ENCODE measurements at places on chromosomes 3 and 15. TPM values are rescaled to one million over a fixed set of nuclear protein-coding genes. Genes with fewer than 3 reads are reported as not detected.

DNA sequence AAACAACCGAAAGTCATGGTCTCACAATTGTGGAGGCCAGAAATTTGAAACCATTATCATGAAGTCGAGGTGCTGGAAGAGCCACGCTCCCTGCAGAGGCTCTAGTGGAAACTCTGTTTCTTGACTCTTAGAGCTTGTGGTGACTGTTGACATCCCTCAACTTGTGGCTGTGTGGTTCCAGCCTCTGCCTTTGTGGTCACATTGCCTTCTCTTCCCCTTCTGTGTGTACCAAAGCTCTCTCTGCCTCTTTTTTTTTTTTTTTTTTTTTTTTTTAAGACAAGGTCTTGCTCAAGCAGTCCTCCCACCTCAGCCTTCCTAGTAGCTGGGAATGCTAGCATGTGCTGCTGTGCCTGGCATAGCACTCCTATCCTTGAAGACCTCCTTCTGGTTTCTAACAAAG, 48.7 kb upstream of the CRTC3 start:
- DNase-seq: no peak

DNA sequence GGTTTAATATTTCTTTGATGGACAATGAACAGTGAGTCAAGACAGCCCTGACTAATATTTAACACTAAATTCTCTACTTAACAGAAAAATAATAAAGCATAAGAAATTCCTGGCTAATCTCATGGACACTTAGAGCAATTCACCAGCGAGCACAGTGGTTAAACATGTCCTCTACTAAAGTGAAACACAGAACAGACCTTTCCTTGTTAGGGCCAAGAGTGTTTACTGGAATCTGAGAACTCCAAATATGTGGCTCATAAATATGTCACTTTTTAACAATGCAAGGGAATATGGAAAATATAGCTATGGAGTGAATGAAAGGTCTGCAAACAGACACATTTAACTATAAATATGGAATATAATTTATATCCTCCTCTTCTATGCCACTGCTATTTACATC, 18.6 kb upstream of the IGSF10 start:
- DNase-seq: no peak

GRCh38 chr3:54691289-54691771, 236.5 kb downstream of the LRTM1 start:
- no peak for DNase-seq

- no peak for DNase-seq
Observed at GRCh38 chr15:41462084-41462795, 31.4 kb upstream of the ITPKA start.

DNA sequence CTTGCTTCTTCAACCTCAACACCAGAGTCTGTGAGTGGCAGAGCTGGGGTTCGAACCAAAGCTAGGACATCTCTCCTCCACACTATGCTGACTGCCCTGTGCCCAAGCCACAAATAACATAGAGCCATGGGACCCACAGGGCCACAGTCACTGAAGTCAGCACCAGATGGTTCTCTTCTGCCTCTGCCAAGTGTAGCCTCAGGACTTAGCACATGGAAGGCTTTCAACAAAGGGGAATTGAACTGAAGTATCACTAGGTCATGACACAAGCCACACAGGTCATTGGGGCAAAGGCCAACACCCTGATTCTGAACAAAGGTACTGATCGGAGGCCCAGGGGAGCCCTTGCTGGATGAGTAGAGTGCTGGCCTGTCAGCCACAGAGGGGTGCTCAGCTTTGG, 83.6 kb downstream of the BDH1 start:
- no peak for DNase-seq

GRCh38 chr3:157071744-157072525, 88.0 kb downstream of the CCNL1 start:
- no peak for DNase-seq

- DNase-seq: no peak
Observed at GRCh38 chr3:144341471-144341870, 369.8 kb downstream of the DIPK2A start.

- no peak for DNase-seq
Observed at GRCh38 chr3:146894406-146894805, 289.3 kb upstream of the PLSCR5 start.

- DNase-seq: no peak
Observed at GRCh38 chr15:101646672-101647071, 5.5 kb downstream of the TM2D3 start.

GRCh38 chr15:56820333-56820732, 87.0 kb upstream of the ZNF280D start:
- no peak for DNase-seq

DNA sequence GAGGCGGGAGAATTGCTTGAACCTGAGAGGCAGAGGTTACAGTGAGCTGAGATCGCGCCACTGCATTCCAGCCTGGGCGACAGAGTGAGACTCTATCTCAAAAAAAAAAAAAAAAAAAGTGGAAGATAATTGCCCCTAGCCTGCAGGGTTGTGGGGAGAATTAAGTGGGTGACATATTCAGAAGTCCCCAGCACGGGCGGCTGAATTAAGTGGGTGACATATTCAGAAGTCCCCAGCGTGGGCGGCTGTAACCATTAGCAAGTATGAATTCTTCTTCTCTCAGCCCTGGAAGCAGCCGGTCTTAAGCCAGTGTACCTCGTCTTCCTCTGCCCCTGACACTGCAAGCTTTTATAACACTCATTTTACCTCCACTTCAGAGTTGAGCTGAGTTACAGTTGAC, 44.7 kb downstream of the FBLN2 start:
- no peak for DNase-seq

- no peak for DNase-seq
Observed at GRCh38 chr3:86938416-86939105, 52.4 kb downstream of the VGLL3 start.

- no peak for DNase-seq
Observed at GRCh38 chr3:52361898-52362297, 45.8 kb downstream of the DNAH1 start.

The EFCAB12 gene
- 6.2 TPM for total RNA-seq

The SMCO1 gene
- total RNA-seq: not detected

The FOXB1 gene
- not detected for total RNA-seq

The PCLAF gene
- total RNA-seq: 5.5 TPM

The STRA6 gene
- total RNA-seq: 0.77 TPM

The KLHL40 gene
- total RNA-seq: 2.9 TPM

The ISLR gene
- 36.5 TPM for total RNA-seq

The KCNMB3 gene
- total RNA-seq: 2.0 TPM

The GAP43 gene
- 0.74 TPM for total RNA-seq

The RBP2 gene
- not detected for total RNA-seq

The IL12A gene
- total RNA-seq: 1.3 TPM
